ENCODE measurements at places on chromosomes 5 and 9.

- no peak overlapping the region for H3K27ac ChIP-seq
- H3K27me3 ChIP-seq: no peaks in the 10 kb centered on the region
- H3K4me1 ChIP-seq: no peaks in the 10 kb centered on the region
Observed at GRCh38 chr5:99900302-99900852, 634.8 kb upstream of the FAM174A start.

DNA sequence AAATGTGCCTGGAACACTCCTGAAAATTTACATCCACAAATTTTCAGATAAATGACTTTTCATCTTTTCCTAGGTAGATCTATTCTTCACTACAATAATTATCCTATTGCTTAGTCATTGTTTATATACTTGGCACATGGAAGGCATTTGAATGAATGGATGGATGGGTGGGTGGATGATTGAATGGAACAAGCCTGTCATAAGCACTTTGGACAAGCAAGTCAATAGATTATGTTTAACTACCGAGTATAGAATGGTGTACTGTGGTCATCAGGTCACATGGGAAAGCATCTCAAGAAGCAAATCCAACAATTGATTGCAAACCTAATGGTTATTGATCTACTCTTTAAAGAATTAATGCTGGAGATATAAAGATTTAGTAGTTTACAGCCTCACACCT is 114.4 kb upstream of the DMRTA1 start:
- H3K4me1 ChIP-seq: no peaks in the 10 kb centered on the region
- H3K4me3 ChIP-seq: no peak overlapping the region
- DNase-seq: no peak
- no peaks in the 10 kb centered on the region for H3K36me3 ChIP-seq
- no peak overlapping the region for H3K27ac ChIP-seq
- H3K27me3 ChIP-seq: no peaks in the 10 kb centered on the region

- DNase-seq: no peak
- no peaks in the 10 kb centered on the region for H3K4me1 ChIP-seq
- H3K36me3 ChIP-seq: no peaks in the 10 kb centered on the region
- no peak within 1 kb of the TSS for H3K27ac ChIP-seq
- no peak within 1 kb of the TSS for H3K4me3 ChIP-seq
Observed at GRCh38 chr5:127649018-127649439, at the start of gene CTXN3. Gene CTXN3 (plus strand): TSS chr5:127649082. CDS start chr5:127657522, 8,440 bp downstream.

GRCh38 chr5:75712091-75712490 is 5.1 kb downstream of the POC5 start:
- DNase-seq: no peak
- peaks cover 48% of the 10 kb centered on the region for H3K36me3 ChIP-seq
- H3K4me1 ChIP-seq: peaks cover 39% of the 10 kb centered on the region
- no peak overlapping the region for H3K4me3 ChIP-seq

GRCh38 chr5:175683921-175684320 is 26.1 kb downstream of the HRH2 start:
- H3K36me3 ChIP-seq: peaks cover 46% of the 10 kb centered on the region
- DNase-seq: no peak
- no peaks in the 10 kb centered on the region for H3K27me3 ChIP-seq
- no peak overlapping the region for H3K4me3 ChIP-seq
- H3K27ac ChIP-seq: no peak overlapping the region
- peaks cover 35% of the 10 kb centered on the region for H3K4me1 ChIP-seq

GRCh38 chr5:72234265-72234700 is 85.8 kb downstream of the MRPS27 start:
- H3K4me1 ChIP-seq: peaks cover 43% of the 10 kb centered on the region
- DNase-seq: peak; percentile 60
- peak overlapping the region; percentile 18 for H3K4me3 ChIP-seq
- H3K36me3 ChIP-seq: peaks cover 50% of the 10 kb centered on the region
- peak overlapping the region; percentile 70 for H3K27ac ChIP-seq

DNA sequence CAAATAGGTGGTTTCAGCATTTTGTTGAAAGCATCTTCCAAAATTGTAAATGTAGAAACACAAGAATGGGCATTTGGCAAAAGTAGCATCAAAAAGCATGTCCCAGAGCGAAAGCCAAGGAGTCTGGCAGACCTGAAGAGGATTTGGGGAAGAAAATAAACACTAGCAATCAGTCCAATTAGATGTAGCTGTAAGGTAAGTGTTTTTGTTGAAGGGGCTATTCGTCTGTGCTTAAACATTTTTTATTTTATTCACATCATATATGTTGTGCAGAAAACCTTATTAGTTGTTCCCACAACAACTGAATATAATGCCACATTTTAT is 954.1 kb upstream of the COX7C start:
- no peak overlapping the region for H3K4me3 ChIP-seq
- H3K36me3 ChIP-seq: no peaks in the 10 kb centered on the region
- H3K27me3 ChIP-seq: no peaks in the 10 kb centered on the region
- no peaks in the 10 kb centered on the region for H3K4me1 ChIP-seq

DNA sequence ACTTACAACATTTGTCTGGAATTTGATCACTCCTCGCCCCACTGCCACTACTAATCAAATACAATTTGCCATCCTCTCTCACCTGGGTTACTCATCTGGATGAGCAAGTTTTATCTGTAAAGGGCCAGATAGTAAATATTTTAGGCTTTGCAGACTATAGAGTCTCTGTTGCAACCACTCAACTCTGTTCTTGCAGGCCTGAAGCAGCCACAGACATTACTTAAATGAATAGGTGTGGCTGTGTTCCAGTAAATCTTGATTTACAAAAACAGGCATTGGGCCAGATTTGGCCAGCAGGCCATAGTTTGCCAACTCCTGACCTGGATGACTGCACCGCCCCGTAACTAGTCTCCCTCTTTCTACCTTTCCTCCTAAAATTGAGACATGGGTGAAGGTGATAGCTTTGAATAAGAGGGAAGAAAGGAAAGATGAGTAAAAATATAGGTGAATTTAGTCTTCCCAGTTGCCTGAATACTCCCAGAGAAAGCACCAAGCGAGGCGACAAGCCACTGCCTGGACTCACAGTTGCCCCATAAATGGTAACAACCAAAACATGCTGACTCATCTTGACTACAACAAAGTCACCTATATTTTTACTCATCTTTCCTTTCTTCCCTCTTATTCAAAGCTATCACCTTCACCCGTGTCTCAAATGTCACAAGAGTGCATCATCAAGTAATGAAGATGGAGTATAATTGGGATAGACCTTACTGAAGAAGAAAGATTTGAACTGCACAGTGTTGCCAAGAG is 32.5 kb upstream of the SCAMP1 start:
- no peaks in the 10 kb centered on the region for H3K36me3 ChIP-seq
- no peak overlapping the region for H3K27ac ChIP-seq
- no peaks in the 10 kb centered on the region for H3K4me1 ChIP-seq
- peaks cover 23% of the 10 kb centered on the region for H3K27me3 ChIP-seq
- DNase-seq: no peak

- peaks cover 45% of the 10 kb centered on the region for H3K4me1 ChIP-seq
- peaks cover 63% of the 10 kb centered on the region for H3K36me3 ChIP-seq
- peak overlapping the region; percentile 96 for H3K4me3 ChIP-seq
- peak overlapping the region; percentile 98 for H3K27ac ChIP-seq
- peak; percentile 66 for DNase-seq
Observed at GRCh38 chr9:125240649-125240999, 519 bp downstream of the HSPA5 start.

GRCh38 chr9:88534456-88535225 is at the start of gene NXNL2:
Gene NXNL2 (plus strand): TSS chr9:88535178. CDS start chr9:88535435, 257 bp downstream.
- DNase-seq: peak; percentile 48
- H3K4me1 ChIP-seq: peaks cover 28% of the 10 kb centered on the region
- H3K27me3 ChIP-seq: peaks cover 49% of the 10 kb centered on the region
- H3K27ac ChIP-seq: no peak within 1 kb of the TSS
- H3K4me3 ChIP-seq: no peak within 1 kb of the TSS

DNA sequence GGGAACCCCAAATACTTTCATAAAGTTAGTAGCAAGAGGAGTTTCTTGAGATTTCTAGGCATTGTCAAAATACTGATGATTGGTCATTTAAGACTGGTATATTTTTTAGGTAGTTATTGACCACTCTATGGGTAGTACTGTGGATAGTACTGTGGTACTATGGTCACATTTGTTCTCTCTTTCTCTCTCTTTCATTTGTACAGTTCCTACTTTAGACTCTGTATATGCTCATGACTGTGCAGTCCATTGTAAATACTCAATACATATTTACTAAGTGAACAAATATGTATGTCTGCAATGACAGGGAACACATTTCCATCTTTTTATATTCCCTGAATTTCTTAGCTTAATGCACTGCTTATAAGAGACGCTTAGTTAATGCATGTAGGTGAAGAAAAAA is 215.6 kb downstream of the KCTD16 start:
- H3K4me1 ChIP-seq: no peaks in the 10 kb centered on the region
- no peak for DNase-seq
- H3K4me3 ChIP-seq: no peak overlapping the region
- H3K36me3 ChIP-seq: no peaks in the 10 kb centered on the region
- no peak overlapping the region for H3K27ac ChIP-seq
- H3K27me3 ChIP-seq: no peaks in the 10 kb centered on the region

DNA sequence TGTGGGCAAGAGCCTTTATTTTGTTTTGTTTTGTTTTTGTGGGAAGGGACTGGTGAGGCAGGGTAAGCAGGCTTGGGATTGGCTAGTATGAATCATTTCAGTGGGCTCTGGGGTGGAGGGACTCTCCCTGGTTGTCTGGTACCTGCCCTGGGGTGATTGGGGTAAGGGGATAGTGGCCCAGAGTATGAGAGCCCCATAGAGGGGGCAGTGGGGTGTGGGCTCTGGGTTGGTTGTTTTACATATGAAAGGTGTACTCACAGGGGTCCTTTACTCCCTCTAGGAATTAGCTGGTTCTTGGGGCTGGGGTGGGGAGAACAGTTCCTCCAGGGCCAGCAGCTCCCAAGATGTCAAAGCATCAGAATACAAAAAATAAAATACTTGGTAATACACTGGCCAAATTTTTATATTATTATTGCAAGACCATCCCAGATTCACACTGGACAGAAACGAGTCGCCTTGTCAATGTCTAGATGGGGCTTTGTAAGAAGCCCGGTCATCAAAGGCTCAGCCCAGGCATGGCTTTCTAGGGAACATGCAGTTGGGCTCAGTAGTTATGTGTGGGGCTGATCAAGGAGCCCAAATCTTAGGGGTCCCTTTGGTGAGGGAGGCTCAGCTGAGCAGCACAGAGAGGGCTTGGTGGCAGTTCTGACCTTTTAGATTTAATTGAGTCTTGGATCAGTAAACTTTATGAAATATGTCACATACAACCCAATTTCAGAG is 190.5 kb downstream of the NXNL2 start:
- no peak overlapping the region for H3K27ac ChIP-seq
- no peak overlapping the region for H3K4me3 ChIP-seq
- no peaks in the 10 kb centered on the region for H3K4me1 ChIP-seq
- H3K27me3 ChIP-seq: peaks cover 19% of the 10 kb centered on the region
- DNase-seq: no peak

DNA sequence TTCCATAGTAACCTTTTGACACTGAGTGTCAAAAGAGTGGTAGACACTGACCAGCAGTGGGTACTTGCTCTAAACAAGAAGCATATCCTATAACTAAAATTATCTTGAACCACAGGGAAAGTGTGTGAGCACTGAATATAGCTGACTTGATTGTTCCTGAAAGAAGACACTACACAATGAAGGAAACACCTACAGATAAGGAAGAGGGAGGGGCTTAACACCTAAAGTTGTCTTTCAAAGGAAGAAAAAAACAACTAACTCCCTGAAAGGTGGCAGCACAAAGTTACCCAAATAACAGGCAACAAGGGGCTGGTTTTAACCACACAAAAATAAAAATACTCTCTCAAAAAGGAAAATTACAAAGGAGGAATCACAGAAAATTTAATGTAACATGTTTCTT is 6.6 kb downstream of the ELAVL2 start:
- no peak overlapping the region for H3K27ac ChIP-seq
- DNase-seq: no peak
- H3K27me3 ChIP-seq: peaks cover 24% of the 10 kb centered on the region
- H3K4me1 ChIP-seq: no peaks in the 10 kb centered on the region

DNA sequence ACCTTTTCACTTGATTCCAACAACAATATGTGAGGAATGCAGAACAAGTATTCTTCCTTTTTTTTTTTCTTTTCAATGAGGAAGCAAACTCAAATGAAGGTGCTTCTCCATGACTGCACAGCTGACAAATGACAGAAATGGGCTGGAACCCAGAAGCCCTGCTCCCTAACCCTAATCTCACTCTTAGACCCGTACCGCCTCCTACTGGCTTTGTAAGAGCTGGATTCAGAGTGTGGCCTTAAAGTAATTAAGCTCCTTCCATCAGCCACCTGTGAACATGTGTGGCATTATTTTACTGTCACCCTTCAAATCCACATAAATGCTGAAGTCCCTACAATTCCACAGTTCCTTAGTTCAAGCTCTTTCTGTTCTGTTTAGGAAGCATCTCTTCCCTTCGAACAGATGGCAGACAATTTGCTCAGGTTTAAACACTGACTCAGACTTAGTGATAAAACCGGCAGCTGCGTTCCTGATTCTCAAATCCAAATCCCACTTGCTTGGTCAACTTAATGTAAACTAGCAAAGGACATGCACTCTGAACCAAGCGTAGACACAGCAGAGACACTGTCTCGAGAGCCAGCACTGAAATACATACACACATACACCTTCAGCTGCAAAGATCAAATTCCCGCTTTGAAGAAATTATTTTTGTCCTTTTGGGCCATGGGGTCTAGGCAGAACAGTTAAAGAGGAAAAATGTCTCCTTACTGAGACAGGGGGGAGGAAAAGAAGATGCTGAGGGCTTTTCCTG is 316.7 kb upstream of the TLE4 start:
- DNase-seq: no peak
- H3K36me3 ChIP-seq: no peaks in the 10 kb centered on the region
- peaks cover 3% of the 10 kb centered on the region for H3K27me3 ChIP-seq
- H3K4me3 ChIP-seq: no peak overlapping the region
- H3K27ac ChIP-seq: no peak overlapping the region

DNA sequence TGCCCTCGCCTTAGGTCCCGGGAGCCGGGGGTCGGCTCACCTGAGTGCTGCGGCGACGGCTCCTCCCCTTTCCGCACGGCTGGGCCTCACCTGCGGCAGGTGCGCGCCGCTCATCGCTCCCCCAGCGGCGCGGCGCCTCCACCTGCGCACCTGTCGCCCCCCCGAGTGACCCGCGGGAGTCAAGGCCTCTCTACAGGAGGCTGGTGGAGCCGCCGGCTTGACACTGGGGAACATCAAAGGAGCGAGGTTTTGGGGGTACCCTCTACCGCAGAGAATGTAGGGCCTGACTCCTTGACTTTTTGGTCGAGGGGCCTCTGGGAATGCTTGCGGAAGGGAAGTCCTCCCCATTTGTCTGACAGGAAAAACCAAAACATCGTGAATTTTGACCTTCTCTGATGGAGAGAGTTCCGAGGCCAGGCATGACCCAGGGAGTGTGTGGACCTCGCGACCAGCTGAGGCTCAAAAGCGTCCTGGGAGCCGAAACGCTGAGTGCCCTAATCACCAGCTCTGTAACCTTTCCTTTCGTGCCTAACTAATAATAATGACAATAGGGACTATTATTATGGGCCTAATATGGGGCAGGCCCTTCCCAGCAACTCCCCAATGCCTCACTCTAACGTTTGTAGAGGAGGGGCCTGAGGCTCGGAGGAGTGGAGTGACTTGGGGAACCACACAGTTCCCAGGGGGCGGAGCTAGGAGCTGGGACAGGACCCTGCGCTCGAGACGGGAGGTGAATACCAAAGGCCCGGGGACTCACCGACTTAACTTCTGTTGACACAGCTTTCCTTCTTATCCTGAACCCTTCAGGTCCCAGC is 714 bp upstream of the IER5L start:
- H3K4me1 ChIP-seq: peaks cover 17% of the 10 kb centered on the region
- DNase-seq: no peak
- H3K27me3 ChIP-seq: no peaks in the 10 kb centered on the region
- H3K36me3 ChIP-seq: no peaks in the 10 kb centered on the region
- H3K27ac ChIP-seq: no peak overlapping the region

Data from activated CD8-positive, alpha-beta T cell treated with anti-CD3 and anti-CD28 coated beads, Interleukin-2, amount 10 ng/mL, durations not matched to agents 7 days and 5 days (primary cell).